ENCODE measurements at places on chromosomes 3 and 15.

- DNase-seq = no peak
These were observed 458.1 kb downstream of the DIPK2A start for GRCh38 chr3:144429719-144430121.

DNA sequence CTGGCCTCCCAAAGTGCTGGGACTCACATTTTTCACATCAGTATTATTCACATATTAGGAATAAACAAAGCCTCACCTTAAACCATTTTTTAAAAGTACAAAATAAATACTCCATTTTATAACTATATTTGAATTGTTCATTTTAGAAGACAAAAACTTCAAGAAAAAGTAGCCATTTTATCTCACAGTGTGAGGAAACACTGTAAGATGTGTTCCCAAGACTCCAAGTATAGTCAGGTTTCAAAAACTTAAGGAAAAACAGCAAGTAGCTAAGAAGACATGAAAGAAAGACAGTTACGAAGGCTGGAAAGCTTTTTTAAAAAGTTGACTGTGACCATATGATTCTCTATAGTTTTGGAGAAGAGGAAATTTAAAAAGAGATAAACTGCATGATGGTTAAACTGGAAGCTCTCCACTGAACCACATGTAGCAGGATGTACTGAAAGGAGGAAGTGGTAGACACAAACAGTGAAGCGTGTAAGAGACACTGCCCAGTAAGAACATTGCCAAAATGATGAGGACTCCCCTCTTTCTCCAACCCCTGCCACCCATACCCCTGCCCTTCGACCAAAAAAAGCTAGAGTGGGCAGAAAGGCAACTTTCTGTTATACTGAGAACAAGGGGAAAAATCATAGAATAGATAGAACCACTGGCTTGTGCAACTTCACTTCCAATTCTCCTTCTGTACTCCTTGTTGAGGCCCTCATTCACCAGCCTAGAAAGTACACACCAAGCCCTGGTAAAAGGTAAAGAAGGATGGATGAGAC, 6.2 kb upstream of the TMF1 start:
- DNase-seq = no peak

DNA sequence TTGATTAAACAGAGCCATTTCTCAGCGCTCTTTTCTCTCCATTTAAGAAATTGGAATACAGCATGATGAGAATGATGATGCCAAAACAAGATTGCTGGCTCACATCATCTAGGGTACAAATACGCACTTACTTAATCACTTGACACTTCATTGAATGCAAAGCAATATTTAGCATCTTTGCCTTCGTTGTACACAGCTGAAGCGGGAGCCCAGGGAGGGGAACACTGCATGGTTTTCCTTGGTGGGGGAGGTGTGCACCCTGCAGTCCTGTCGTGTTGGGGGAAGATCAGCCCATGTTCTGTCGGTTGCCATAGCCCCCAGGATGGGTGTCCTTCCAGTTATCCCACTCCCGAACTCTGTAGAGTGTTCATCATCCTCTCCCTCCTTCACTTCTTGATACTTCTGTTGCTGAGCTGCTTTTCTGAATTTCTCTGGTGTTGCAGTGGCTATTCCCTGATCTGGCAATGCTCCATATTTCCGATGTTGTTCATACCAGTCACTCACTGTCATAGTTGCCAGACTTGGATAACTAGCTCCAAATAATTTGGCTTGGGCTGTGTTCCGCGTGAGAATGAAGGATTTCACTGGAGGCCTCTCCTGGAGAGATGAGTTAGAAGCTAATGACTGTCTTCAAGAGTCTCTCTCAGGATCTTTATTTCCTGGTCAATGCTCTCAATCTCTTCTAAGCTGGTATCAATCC, 50.1 kb upstream of the DYNC1LI1 start:
- no peak for DNase-seq

GRCh38 chr3:48403533-48404439, 26.1 kb downstream of the PLXNB1 start:
- no peak for DNase-seq

GRCh38 chr3:49161808-49162530, 4.2 kb downstream of the CCDC71 start:
- no peak for DNase-seq

DNA sequence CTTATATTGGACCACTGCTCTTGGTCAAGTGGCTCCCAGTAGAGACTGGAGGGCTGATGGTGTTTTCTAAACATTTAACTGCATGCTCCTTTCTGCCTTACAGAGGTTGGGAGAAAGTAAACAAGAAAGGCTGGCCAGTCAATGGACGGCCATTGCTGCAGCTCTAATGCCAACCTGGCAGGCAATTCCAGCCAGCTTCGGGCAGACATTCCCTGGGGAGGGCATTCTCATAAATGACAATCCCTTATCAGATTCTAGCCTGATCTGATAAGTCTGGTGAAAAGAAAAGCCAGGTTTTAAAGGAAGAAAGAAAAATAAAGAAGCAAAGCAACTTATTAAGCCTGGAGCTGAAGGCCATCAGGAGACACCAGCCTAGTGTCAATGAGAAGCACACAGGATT, 60.7 kb downstream of the FRMD4B start:
- DNase-seq = no peak

- DNase-seq = no peak
These were observed 68.4 kb downstream of the HERC1 start for GRCh38 chr15:63765338-63765737.

GRCh38 chr3:33810545-33810944, 12.1 kb downstream of the PDCD6IP start:
- no peak for DNase-seq

DNA sequence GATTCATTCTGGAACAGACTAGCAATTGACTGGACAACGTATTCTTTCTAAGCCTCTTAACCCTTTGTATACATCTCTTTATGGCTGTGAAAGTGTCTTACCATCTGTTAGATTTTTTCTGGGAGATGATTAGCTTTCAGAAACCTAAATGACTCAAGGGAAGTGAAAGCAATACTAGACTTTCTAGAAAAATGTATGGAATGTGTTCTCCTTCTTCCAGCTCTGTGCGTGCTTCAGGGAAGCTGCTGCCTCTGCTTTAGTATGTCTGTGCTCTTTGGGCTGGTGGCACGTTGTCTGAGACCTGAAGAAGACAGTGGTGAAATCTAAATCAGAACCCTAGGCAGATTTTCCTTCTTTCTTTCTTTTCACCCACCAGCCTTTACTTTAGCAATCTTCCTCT, 89.5 kb downstream of the ITPR1 start:
- DNase-seq = peak; percentile 36

DNA sequence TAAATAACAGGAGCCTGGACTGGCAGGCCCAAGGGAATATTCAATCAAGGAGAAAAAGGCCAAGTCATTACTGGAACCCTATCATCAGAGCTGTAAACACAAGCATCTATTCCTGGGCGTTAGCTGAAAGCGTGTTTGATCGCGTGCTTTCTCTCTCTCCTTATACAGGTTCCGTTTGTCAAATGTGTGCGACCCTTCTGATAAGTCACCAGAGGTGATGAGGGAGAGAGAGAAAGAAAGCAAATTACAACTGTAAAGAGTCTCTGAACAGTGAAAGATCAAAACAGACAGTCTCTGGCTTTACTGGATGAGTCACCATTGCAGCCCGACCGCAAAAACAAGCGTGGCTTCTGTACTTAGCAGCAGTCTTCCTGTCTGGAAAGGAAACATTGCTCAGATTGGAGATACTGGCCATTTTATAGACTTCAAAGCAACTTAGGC, 39.5 kb upstream of the TPRG1 start:
- peak; percentile 76 for DNase-seq

DNA sequence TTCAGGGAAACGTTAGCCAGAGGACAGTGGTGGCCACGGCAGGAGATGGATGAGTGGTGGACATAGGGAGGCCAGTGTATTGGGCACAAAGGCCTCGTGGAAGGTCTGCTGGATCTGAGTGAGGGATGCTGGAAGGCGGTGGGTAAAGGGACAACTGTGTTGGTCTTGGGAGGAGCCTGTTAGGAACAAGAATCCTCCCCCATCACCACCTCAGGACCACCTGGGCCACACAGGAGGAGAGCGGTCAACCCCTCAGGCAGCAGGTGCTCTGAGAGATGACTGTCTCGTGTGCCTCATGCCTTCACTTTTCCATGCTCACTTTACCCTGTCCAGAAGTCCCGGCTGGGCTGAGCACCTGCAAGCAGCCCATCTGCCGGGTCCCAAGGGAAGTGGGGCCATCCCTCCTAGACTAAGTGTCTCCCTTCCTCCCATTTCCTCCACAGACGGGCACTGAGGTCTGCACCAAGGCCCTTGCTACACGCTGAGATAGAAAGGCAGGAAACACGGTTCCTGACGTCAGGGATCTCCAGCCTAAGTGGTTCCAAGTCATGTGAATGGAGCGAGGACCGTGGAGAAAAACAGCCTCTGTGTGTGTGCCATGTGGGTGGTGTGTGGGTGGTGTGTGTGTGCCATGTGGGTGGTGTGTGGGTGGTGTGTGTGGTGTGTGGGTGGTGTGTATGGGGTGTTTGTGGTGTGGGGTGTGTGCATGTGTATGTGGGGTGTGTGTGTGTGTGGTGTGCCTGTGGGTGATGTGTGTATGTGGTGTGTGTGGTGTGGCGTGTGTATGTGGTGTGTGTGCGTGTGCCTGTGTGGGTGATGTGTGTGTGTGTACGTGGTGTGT, 47.8 kb upstream of the CTSH start:
- no peak for DNase-seq

DNA sequence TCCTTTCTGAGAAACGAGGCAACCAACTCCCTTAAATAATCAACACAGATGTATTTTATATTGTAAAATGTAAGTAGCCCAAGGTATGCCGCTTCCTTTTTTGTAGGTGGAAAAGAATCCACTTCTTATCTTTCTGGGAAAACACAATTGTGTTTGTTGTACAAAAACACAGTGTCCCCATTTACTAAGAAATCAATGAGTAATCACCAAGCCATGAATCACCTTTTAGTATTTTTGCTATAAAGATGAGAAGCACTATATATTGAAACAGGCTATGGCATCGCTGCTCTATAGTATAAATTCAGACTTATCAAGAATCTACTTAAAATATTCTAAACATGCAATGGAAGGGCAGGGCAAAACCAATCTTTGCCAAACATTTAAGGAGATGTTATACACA, 104.0 kb downstream of the TNIK start:
- no peak for DNase-seq

DNA sequence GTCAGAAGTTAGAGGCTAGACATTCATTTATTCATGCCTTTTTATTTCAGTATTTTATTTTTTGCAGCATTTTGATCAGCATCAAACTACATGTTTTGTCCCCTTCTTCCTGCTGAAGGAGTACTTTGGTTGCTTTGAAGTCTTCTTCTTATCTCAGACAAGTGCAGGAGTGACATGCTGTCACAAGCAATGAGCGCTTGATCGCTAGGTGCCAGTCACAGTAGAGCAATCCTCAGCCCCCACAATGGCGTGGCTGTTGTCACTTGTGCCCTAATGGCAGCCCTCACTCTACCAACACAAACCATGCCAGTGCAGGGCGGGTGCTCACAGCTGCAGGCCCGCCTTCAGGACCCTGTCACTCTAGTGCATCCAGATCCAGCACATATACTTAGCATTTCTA, 184.6 kb upstream of the FEZF2 start:
- DNase-seq = no peak

DNA sequence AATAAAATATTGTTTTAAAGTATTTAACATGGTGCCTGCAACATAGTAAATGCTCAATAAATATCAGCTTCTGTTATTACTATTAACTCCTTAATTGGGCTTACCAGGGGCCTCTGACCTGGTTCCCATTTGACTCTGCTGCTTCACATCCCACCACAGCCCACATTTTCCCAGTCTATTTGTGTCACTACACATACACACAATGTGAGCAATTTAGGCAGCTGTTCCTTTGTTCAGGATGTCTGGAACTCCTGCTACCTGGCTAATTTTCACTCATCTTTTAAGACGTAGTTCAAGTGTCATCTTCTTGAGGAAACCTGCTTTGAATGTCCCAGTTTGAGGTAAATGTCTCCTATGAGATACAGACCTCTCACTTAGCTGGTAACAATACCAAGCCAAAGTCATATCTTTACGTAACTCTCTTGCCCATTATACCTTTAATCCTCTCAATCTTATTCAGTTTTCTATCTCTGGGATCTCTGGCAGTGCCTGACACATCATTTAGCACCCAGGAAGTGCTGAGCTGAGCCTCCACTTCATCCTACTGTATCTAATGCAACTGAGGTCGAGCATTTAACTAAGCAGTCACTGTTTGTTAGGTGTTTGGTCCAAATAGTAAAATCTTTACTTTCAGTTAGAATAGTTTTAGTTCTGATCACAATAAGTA, 4.4 kb downstream of the TGFBR2 start:
- DNase-seq = no peak

- DNase-seq = no peak
These were observed 219.7 kb upstream of the SETMAR start for GRCh38 chr3:4083225-4084015.

GRCh38 chr15:101242999-101243336, 8.9 kb downstream of the CHSY1 start:
- DNase-seq = no peak

GRCh38 chr3:69020424-69020823, 6.9 kb upstream of the EOGT start:
- no peak for DNase-seq

DNA sequence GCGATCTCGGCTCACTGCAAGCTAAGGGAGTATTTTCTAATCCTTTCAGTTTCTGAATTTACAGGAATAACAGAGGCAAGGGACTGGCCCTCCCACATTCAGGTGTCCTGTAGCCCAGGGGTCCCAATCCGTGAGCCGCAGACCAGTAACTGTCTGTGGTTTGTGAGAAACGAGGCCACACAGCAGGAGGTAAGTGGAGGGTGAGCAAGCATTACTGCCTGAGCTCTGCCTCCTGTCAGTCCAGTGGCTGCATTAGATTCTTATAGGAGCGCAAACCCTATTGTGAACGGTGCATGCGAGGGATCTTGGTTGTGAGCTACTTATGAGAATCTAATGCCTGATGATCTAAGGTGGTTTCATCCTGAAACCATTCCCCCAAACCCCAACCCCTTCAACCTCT, 5.0 kb upstream of the IL17RC start:
- no peak for DNase-seq

DNA sequence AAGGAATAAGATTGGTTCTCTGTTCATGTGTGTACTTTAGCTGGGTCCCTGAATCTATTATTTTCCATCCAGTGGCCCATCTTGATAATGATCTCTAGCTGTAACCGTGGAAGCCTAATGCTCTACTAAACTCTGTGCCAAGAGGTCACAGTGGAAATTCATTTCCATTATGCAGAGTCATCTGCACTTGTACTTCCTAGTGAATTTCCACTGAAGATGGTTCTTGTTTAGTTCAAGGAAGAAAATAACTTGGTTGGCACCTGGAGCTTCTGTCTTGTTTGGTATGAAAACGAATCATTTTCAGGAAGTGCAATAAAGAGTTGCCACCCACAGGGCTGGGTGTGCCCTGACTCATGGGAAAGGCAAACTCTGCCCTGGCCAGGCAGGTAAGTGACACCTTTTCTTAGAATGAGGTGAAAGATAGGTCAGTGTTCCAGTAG, 10.3 kb downstream of the LPP start:
- no peak for DNase-seq

- DNase-seq = no peak
These were observed 138.9 kb upstream of the SLC7A14 start for GRCh38 chr3:170724599-170725280.

- no peak for DNase-seq
These were observed 27.7 kb upstream of the SIAH2 start for GRCh38 chr3:150790629-150791028.
